ENCODE measurements at places on chromosomes 6 and 20.

GRCh38 chr6:120260636-120261035 lies 911.1 kb upstream of the MAN1A1 start:
- DNase-seq: no peak

DNA sequence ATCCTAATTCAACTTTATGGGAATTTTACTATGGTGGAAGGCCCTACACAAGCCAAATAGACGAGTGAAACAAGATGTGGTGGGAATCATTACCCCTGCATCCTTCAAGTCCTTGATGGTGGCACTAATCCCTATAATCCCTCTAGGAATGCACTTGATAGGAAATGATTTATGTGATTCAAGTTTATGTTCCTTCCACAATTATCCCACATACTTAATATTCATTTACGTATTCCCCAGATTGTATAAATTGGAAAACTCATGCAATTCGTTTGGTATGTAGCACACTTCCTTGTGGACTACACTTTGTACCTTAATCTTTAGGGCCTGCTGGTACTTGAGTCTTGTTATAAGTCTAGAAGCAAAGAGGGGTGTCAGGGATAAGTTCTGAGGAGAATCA lies 40.8 kb downstream of the PKIB start:
- DNase-seq: no peak

GRCh38 chr6:165952514-165952913 lies 215.1 kb downstream of the TBXT start:
- DNase-seq: no peak

GRCh38 chr6:99661870-99662269 lies 55.2 kb downstream of the PRDM13 start:
- no peak for DNase-seq

Data from activated CD4-positive, alpha-beta T cell treated with anti-CD3 and anti-CD28 coated beads for 4 hours (primary cell).